ENCODE measurements at places on chromosomes 12 and 14.

DNA sequence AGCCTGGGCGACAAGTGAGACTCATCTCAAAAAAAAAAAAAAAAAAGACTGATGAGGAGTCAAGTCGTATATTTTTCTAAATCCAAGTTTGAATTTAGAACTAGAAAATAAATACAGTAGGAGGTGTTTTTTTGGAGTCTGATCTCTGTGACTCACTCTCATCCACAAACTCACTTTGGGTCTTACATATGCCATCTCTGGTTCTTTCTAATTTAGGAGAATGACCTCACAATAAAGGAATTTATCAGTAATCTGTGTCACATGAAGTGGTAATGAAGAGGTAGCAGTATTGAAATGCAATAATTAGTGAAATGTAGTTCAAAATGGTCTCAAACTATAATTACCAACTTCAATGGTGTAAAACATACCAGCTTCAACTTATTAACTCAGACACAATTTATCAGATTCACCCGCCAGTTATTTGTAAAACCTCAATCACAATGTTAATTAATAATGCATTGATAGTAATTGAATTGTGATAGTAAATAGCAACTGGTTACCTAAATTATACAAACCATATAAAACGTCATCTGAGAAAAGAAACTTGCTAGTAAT, 4.4 kb upstream of the CFL2 start:
- no peak for DNase-seq

GRCh38 chr12:120980800-120981368, 2.5 kb downstream of the HNF1A start:
- DNase-seq = no peak

GRCh38 chr12:53670971-53671370, 4.9 kb downstream of the ATP5MC2 start:
- no peak for DNase-seq

GRCh38 chr12:110039085-110039807, 9.1 kb downstream of the C12orf76 start:
- no peak for DNase-seq

GRCh38 chr12:50581226-50582184, 76.7 kb downstream of the DIP2B start:
- DNase-seq = no peak

GRCh38 chr12:11862798-11863197, 207.9 kb upstream of the BCL2L14 start:
- no peak for DNase-seq

- no peak for DNase-seq
Observed at GRCh38 chr14:97116546-97116945, 319.4 kb downstream of the VRK1 start.

- DNase-seq = peak; percentile 82
Observed at GRCh38 chr12:54053003-54053750, 458 bp upstream of the HOXC4 start.

- DNase-seq = no peak
Observed at GRCh38 chr14:70188659-70189455, at the start of gene SLC8A3. Gene SLC8A3 (minus strand): TSS chr14:70188951. CDS start chr14:70168422, 20,529 bp downstream.

DNA sequence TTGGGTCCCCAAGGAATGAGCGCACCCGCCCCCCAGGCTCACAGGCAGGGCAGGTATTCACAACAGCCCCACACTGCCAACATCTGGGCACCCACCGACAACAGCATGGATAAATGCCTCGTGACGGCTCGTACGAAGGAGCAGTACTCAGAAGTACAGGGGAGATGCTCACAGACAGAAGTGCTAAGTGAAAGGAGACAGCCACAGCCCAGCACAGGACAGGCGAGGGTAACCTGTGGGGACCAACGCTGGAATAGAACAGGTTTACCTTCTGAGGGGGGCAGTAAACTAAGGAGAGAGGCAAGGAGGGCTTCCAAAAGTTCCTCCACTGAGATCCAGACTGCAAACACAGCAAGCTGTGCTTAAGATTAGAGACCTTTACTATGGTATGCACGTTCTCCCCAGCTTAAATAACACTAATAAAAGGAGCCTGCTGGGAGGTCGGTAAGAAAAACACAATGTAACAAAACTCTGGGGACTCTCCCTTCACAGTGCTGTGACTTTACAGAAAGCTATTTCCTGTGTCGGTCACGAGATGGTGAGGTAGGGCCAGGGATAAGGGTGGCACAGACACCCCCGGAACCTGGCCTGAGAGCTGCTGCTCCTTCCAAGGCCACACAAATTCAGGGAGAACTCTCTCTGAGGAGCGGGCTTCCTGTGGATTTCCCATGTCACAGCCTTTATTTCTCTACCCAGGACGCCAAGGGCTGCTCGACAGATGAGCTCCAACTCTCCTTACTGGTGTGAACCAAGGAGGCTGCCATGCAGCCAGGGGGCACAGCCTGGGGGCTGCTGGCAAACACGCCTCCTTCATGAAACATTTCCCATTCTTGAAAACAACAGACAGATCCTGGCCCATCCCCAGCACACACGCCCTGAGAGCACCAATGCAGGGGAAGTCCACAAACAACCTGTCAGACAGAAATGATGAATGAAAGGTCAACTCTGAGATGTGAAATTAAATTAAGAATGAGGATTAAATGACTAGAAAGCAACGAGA, 26.3 kb downstream of the SLC15A4 start:
- DNase-seq = peak; percentile 33

GRCh38 chr12:713281-713875, 39.0 kb upstream of the WNK1 start:
- peak; percentile 24 for DNase-seq

- DNase-seq = no peak
Observed at GRCh38 chr14:33844118-33844517, 106.8 kb downstream of the EGLN3 start.

DNA sequence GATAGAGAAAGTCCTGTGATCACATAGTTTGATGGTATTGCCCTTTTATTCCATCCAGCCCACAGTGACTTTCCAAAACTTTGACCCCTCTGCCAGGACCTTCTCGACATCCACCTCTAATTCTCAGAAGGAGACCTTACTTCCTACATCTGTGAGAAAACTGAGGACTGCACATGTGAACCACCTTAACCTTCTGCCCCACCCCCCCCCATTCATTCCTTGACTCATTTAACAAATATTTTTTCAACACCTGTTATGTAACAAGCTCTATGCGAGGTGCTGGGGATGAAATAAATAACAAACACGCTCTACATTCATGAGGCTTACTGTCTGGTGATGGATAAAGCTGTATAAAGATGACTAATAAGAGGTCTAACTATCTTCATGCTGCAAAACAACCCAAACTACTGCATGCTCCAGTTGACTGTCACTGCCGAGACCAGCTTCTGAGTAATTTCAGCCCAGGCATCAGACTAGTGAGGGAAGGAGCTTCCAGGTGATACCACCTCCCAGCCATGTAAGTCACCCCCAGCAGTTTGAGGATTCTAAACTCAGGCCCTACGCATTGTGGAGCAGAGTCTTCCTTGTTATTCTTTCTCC, 1.9 kb upstream of the HAL start:
- DNase-seq = no peak

DNA sequence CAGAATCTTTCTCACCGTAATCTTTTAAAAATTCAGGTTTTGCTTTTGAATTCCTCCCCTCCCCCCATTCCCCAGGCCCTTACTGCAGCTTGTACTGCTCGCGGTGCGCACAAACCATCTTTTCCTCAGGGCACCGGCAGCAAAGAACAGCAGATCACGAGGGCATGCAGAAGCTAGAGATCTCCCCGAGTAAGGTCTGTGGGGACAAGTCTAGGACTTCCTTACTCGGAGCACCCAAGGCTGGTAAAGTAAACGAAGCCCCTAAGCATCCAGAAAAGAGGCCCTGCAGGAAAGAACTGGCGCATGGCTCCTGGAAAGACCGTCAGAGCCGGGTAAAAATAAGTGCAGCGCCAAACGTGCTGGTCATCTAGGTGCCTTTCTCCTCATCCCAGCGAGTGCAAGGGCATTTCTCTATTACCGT, 727 bp downstream of the LDHB start:
- DNase-seq = no peak

- DNase-seq = no peak
Observed at GRCh38 chr12:116172224-116172849, 105.2 kb downstream of the MED13L start.

- DNase-seq = no peak
Observed at GRCh38 chr12:64456119-64456518, 4.2 kb downstream of the TBK1 start.

GRCh38 chr12:103657331-103657730, 70.3 kb downstream of the STAB2 start:
- DNase-seq = no peak

DNA sequence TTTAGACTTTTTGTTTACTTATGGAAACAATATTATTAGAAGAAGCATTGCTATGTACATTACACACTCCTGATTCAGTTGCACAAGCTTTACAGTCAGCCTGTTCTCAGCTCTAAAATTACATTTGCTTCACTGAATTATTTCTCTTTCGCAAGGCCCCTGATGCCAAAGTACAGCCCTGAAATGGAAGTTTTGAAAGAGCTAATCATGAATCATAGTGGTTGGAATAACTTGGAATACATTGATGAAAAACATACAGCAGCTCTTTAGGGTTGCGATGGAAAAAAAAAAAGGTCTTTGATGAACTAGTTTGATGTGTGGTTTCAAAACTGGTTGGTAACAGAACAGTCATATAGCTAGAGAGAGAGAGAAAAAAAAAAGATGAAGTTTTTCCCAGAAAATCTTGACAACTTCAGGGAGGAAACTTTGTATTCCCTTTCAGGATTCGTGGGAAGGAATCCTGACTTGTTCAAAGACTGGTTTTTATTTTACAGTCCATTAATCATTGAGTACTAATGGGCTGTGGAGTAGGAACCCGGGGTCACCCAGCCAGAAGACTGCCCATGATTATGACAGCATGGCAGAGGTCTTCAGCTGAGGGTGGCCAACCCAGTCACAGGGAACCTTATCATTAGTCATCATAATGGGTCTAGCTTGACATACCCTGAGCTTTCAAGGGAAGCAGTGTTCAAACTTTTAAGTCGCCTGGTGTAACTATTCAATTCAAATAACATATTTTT, 460.1 kb downstream of the NAV3 start:
- DNase-seq = no peak

DNA sequence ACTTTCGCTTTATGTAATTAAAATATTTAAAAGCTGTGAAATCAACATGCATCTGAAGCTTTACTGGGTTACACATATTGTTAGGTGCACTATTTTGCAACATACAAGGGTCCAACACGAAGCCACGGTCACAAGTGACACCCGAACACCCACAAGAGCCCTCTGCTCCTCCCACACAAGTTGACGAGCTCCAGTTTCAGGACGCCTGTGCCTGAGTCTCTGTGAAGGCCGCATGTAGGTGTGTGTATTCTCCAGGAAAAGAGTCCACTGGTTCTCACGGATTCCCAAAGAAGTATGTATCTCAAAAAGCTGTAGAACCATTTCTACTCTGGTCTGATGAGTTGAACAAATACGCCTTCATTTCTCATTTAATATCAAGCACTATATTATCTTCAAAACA, 12.0 kb downstream of the SLC15A4 start:
- no peak for DNase-seq

- no peak for DNase-seq
Observed at GRCh38 chr14:99854831-99855230, 61.6 kb downstream of the EML1 start.

Data from mesenteric fat pad (tissue), 1 donor.